ENCODE measurements at places on chromosomes 2 and 18.
A peak's percentile ranks its signal among the peaks of the same experiment; 100 is the strongest.

DNA sequence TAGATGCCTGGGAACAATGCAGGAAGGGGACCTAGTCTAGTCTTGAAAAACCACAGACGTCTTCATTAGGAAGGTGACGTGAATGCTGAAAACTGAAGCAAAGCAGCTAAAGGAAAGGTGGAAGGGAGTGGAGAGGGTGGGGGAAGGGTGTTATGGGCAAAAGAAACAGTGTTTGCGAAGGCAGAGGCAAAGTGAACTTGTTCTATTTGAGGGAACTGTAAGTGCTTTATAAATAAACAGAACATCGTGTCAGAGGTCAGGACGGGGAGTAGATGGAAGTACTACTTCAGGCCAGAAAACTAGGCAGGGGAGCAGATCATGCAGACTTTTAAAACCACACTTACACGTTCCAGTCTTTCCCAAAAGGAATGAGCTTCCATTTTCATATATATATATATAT lies 57.8 kb downstream of the FASTKD2 start:
- DNase-seq = no peak

DNA sequence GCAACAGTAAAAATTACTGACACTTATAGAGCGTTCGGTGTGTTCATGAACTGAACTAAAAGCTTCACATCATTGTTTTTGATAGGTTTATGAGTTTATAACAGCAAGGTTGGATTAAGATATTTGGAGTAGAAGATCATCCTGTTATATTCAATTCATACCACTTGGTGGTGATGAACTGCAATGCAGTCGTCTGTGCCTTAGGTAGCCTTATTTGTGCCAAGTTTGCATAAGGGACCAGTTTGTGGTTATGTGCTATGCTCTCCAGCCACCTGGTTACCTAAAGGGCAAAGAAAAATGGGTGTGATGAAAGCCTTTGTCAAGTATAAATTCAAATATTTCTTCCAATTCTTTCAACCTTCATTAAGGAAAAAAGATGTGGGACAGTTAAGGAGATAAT lies 150.9 kb upstream of the KCNH7 start:
- no peak for DNase-seq

DNA sequence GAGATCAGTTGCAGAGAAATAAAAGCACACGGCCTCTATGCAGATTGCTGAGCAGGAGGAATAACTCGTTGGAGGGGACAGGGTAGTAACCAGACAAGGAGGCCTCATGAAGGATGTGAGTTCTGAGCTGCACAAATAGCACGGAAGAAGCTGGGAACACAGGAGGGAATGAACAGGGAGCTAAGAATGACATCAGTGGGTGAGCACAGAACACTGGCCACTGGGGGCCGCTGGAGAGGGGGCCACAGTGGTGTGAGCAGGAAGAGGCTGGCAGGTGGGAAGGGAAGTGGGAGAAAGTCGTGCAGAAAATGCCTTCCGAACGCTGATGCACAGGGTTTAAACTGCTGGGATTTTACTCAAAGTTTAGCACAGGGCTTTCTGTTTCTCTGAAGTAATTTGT lies 61.0 kb downstream of the ZAP70 start:
- DNase-seq = peak; percentile 12

GRCh38 chr2:50769406-50770181 lies 262.3 kb downstream of the NRXN1 start:
- no peak for DNase-seq

- peak; percentile 76 for DNase-seq
These were observed 42.1 kb upstream of the GALR1 start for GRCh38 chr18:77207540-77207939.

- no peak for DNase-seq
These were observed 30.0 kb downstream of the MYO7B start for GRCh38 chr2:127565261-127566138.

DNA sequence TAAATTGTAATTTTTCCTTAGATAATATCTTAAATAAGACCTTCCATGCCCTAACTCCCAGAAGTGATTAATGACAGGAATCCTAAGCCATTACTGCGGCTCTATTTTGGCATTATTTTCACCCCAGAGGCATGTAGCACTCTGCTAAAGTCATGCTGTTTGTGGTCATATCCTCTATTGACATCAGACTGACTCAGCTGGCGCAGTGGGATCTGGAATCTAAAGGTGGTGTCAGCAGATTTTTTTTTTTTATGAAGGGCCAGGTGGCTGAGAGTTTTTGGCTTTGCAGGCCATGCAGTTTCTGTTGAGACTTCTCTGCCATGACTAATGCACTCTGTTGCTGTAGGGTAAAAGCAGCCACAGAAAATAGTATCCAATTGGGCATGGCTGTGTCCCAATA lies 64.1 kb upstream of the ACVR1C start:
- peak; percentile 88 for DNase-seq

DNA sequence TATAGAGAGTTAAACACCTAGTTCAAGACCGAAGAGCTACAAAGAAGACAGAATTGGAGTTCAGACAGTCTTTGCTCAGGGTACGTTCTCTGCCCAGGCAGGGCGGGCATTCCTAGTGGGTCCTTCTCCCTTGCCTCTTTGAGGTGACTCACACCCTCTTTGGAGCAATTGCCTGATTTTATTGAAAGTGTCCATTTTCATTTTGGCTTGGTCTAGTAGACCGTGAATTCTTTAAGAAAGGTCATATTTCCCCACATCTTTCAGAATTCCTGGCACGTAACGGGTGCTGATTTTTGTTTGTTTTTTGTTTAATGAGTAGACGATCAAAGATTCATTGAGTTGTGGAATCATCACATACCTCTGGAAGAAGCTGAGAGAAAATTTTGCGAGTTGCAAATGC lies 871.5 kb downstream of the RNF144A start:
- DNase-seq = no peak

DNA sequence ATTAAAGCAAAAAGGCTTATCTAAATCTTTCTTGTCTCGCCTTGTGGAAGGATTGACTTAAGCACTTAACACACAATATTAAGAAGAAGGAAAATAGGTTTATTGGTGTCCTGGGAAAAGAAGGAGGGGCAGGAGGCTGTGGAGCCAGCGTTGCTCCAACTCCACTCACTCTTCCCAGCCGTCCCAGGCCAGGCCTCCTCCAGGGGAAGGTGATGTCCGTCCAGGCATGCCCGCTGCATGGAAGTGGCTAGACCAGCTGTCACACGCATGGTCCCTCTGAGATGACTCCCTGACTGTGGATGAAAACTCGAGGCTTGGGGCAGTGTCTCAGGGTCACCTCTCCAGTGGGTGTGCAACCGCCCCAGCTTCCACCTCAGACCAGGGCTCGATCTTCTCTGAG lies 281.1 kb downstream of the GALR1 start:
- DNase-seq = no peak
